ENCODE measurements at places on chromosomes 5 and 9.

GRCh38 chr5:137896560-137896959 lies 7.3 kb downstream of the PKD2L2 start:
- no peak for DNase-seq

DNA sequence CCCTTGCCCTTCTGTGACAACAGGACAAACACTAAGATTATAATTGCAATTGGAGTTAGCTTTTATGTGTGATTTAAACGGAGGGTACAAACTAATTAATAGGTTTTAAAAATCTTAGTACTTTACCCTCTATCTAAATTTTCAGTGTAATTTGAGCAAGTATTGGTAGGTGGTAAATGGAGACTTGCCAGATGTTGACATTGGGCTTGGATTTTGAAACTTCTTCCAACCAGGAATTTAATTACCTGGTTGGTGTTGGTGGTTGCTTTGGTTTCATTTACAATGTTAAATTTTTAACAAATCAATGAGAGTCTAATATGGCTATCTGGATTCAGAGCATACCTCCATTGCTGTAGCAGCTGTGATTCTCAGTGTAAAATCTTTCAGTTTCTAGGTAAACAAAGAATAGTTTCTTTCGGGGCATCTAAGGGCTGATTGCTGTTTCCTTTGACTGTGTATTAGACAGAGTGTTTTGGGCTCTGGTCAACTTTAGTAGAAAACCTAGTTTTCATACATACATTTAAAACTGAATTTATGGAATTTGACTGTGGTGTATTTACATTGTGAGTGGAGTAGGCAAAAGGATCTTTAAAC lies 1.9 kb downstream of the DAPK1 start:
- no peak for DNase-seq

DNA sequence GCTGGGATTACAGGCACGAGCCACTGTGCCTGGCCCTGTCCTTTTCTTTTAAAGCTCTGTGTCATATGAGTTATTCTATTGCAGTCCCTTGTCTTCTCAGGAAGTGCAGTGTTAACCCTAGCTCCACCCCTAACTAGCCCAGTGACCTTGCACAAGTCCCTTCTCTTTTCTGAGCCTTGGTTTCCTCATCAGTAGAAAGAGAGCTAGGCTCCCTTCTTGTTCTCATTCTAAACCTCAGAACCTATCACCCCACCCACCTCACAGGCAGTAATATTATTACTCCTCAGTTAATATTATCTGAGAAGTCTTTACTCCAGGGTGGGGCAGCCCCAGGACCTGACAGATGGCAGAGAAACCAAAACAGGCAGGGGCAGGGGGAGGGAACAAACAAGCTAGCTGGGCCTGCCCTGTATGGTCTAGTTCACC lies 7.2 kb downstream of the CYFIP2 start:
- DNase-seq, result no peak

DNA sequence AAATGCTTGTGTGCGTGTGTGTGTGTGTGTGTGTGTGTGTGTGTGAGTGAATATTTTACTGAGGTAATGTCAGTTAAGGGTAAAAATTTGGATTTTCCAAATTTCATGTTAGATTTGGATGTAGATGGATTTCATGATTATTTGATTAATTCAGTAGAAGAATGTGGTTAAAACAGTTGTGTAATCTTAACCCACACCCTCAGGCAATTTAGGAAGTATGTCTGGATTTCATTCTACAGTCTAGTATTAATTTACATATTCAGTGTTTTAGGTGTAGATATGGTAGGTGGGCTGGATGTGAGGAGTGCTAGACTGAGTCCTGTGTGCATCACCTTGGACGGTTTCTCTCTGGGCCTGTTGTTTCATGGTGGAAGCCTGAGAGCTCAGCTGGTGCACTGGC lies 99.1 kb upstream of the CKMT2 start:
- DNase-seq, result no peak

GRCh38 chr9:106932675-106933074 lies 69.7 kb downstream of the ZNF462 start:
- DNase-seq, result no peak

- no peak for DNase-seq
These were observed 41.6 kb upstream of the TMEM215 start for GRCh38 chr9:32741706-32742105.

DNA sequence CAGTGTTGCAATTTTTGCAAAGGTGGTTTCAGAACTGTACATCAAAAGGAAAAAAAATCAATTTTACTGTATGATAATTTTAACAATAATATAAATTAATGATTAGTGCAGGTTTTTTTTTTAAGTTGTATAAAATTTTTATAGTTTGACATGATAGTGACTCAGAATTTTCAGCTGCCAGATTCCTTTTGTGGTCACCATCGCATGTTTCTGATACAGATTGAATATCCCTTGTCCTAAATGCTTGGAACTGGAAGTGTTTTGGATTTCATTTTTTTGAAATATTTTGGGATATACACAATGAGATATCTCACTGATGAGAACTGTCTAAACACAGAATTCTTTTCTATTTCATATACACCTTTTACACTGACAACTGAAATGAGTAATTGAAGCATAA lies 361.3 kb downstream of the RAB3C start:
- DNase-seq, result no peak

GRCh38 chr5:83312663-83313062 lies 158.9 kb upstream of the VCAN start:
- no peak for DNase-seq

- DNase-seq, result no peak
These were observed 354 bp downstream of the NCBP1 start for GRCh38 chr9:97633859-97634490.

GRCh38 chr9:82247318-82247717 lies 258.7 kb downstream of the SPATA31D1 start:
- no peak for DNase-seq

DNA sequence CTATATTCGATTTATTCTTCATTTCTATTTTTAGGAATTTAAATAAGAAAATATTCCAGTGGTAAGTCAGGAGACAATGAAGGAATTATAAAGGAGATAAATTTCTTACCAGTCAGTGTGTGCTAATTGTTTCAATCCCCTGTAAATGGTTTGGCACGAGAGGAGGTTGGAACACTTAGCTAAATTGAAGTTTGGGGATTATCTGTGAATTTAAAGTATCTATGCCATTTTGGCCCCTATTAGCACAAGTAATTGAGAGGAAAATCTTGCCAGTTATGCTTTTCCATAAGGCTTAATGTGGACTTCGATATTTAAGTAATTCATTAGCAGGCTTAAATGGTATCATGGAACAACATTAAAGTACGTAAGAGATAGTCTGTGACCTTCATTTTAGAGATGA lies 860.8 kb downstream of the PTPRD start:
- no peak for DNase-seq

- DNase-seq, result no peak
These were observed 447 bp downstream of the UBLCP1 start for GRCh38 chr5:159263569-159263905.

DNA sequence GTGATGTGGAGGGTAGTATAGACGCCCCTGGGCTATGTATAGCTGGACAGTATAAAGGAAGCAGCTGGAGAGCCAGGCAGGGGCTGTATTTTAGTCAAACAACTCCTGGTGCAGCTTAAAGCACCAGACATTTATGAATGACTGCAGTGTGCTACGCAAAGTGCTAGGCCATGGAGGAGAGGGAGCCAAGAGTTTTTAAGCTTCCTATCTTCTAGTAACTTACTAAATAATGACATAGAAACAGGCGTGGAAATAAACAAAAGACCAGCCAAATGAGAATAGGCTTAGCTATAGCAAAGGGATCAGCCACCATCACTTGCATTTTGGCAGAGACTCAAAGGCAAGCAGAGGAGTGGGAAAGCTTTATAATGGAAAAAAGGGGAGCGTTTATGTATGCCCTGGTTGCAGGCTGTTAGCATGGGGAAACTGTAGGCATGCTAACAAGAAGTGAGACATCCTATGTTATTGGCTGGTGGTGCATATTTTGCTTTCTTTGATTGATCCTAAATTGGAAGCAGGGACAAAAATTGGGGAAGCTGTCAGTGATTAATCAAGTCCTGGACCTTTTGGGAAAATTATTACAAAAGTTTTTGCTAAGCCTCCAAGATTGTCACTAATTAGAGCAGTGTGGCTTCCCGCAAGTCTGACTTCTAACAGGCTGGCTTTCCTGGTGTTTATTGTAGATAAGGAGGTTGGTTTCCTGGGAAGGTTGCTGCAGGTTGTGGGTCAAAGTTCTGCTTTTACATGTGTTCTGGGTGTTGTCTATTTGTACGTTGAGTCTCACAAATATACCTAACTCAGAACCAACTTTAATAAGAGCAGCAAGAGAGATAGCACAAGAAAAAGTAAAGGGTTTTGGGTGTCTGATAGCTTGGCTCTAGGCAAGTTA lies 46.6 kb downstream of the RAB3C start:
- no peak for DNase-seq

GRCh38 chr5:143281226-143281625 lies 122.3 kb downstream of the NR3C1 start:
- DNase-seq, result no peak

- no peak for DNase-seq
These were observed 1072.6 kb upstream of the COX7C start for GRCh38 chr5:85545129-85545528.

DNA sequence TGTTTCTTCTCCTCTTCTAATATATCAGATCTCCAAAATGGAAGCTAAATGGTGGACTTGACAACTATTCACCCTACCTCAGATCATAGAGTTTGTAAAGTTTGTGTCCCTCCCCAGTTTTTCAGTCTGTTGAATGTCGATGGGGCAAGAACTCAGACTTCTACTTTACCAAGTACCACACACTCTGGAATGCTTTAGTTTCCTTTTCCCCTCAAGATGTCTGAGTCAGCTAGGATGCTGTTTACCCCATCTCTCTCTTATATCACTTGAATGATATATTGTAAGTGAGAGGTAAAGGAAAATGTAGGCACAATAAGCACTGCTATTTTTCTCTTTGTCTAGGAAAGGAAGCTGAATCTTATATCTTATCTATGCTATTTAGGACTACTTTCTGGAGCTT lies 25.9 kb upstream of the TAL2 start:
- DNase-seq, result no peak

Data from brain pericyte (primary cell).